Sigmoid colon (tissue), 7 donors: ENCODE measurements at places on chromosomes 5 and 9. TPM values are rescaled to one million over a fixed set of nuclear protein-coding genes. Genes with fewer than 3 reads are reported as not detected.

Gene CDX1
- polyA plus RNA-seq: 325 TPM

Gene SMIM32
- polyA plus RNA-seq: 10.7 TPM

DNA sequence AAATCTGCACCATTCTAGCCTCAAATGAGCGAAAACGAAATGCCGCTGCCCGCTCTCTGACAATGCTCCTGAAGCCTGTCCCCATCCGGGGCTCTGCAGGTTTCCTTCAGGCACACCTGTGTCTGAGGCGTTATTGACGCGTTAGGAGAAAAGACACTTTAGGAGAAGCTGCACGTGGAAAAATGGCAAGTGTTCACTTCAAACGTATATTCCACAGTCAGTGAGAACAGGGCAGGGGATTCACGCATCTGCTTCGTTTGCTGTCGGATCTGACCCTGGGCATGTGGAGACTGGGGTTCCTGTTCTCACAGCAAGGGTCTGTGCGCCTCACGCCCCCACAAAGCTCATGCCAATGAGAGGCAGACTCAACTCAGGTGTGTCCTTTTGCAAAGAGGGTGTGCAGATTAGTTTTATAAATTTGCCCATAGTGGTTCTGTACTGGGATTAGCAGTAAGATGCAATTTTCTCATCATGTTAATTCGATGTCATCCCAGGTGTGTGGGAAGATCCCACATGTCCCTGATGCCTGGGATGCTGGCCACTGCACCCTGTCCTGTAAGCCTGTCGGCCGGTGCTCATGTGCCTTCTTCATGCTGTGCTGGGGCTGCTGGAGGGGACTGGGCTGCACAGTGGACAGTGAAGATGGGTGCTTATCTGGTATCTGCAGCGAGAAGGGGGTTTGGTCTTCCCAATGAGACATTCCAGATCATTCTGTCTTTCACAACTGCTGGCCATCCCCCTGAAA, 11.2 kb upstream of the TBC1D9B start:
- DNase-seq: no peak

DNA sequence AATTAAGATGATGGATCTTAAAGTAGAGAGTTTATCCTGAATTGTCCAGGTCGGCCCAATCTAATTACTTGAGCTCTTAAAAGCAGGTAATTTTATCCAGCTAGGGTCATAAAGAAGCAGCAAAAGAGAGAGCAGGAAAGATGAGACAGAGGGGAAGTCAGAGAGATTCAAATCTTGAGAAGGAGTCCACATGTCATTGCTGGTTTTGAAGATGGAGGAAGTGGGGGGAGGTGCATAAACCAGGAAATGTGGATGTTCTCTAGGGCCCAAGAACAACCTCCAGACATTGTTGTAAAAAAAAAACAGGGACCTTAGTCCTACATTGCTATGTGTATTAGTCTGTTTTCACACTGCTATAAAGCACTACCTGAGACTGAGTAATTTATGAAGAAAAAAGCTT, 66.4 kb downstream of the SLCO4C1 start:
- DNase-seq: no peak

DNA sequence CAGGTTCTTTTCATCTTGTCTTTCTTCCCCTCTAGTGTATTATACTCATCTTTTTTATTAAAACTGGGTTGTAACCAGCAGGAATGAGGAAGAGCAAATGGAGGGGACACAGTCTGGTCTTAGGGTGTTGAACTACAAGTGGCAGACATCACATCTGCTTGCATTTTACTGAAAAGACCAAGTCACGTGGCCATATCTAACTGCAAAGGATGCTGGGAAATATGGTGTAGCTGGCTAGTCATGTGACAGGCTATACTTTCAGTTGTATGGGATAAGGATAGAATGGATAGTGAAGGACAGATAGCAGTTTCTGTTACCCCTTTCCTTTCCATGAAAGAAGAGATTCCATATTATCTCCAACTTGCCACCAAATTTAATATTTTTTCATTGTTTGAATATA, 13.0 kb upstream of the FGD3 start:
- no peak for DNase-seq

DNA sequence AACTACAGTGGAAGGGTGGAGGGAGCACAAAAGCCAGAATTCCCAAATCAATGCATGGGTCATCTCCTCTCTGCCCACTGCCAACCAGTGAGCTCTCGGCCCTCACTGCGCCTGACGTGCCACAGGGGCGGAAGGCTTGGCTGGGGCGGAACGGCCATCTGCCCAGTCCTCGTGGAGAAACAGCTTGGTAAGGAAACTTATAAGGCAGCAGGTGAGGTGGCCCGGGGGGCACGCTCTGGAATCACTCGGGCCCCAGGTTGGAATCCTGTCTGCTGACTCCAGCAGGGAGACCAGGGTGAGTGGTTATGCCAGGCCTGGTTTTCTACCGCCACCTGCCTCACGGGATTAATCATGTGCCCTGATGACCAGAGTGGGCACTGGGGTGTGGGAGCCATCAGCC, 52.3 kb downstream of the VAV2 start:
- no peak for DNase-seq
